ENCODE measurements at places on chromosomes 4 and X.

DNA sequence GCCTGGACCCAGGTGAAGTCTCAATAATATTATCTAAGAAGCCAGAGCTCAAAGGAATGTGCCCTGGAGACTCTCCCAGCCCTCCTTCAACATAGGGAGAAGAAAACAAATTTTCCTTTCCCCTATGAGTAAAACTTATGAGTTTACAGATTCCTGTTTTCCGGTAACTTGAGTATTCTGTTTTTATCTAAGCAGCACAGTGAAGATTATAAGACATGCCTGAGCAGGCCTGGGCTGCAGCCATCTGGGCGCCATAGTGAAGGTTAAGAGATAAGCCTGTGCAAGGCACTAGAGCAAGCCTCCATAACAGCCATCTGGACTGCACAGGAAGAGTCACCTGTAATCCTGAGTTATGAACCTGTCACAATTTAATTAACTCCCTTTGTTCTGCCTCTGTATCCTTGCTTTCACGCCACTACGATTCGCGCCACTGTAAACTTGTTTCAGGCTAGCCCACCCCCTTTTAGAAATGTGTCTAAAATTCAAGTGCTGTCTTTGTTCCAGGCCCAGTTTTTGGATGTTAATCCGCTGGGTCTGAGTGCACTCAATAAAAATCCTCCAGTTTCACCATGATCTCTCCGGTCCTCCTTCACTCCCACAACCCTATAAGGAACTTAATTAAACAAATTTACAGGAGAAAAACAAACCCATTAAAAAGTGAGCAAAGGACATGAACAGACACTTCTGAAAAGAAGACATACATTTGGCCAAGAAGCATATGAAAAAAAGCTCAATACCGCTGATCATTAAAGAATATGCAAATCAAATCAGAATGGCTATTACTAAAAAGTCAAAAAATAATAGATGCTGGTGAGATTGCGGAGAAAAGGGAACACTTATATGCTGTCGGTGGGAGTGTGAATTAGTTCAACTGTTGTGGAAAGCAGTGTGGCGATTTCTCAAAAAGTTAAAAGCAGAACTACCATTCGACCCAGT, 189.5 kb downstream of the APBB2 start:
- DNase-seq, result no peak

DNA sequence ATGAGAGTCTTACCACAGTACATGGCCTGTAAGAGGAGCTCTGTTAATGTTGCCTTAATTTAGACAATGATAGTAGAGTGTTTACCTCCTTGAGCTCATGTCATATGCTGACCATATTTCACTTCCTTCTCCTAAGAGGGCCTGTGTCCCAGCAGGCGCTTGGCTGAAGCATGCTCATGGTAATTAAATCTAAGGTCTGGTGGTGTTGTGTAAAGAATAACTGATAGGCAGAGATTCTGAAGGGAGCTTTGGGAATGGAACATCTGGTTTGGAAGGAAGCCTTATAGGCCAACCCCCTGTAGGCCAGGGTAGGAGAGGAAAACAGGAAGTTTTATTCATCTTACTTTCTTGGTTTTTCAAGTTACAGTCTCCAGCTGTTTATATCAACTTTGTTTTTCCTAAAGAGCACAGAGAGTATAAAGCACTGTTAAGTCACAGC, 300.2 kb downstream of the USP46 start:
- no peak for DNase-seq

- DNase-seq, result peak; percentile 62
Measured at GRCh38 chrX:56812515-56813105, 83.6 kb downstream of the NBDY start.

DNA sequence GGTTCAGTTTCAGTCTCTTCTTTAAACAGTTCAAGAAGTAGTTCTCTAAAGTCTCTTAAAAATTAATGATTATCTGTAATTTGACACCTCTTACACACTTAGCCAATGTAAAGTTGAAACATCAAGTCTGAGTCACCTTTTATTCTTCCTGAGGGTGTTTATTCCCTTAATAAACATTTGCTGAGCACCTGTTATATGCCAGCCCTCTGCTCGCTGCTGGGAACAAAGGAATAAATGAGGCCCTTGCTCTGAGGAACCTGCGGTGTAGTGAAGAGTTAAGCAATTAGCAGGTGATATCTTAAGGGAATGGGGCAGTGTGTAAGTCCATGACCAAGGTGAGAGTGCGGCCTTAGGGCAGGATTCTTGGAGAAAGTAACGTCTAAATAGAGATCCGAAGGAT, 5.2 kb upstream of the NDNF start:
- no peak for DNase-seq

GRCh38 chr4:79181190-79181589, 144.7 kb downstream of the NAA11 start:
- DNase-seq, result no peak

- no peak for DNase-seq
Measured at GRCh38 chrX:32408389-32408788, 803.0 kb downstream of the DMD start.

GRCh38 chr4:176238157-176238610, 30.8 kb downstream of the ASB5 start:
- no peak for DNase-seq
